Activated CD4-positive, alpha-beta T cell treated with anti-CD3 and anti-CD28 coated beads, Interleukin-2, amount 10 ng/mL, durations not matched to agents 7 days and 5 days (primary cell): ENCODE measurements at places on chromosomes 7 and 10.

- DNase-seq = no peak
These were observed 7.8 kb downstream of the DNAJC2 start for GRCh38 chr7:103336761-103337160.

- no peak for DNase-seq
These were observed 94.8 kb downstream of the CHN2 start for GRCh38 chr7:29289156-29290021.

GRCh38 chr7:148543-148931 is 43.8 kb upstream of the FAM20C start:
- no peak for DNase-seq

DNA sequence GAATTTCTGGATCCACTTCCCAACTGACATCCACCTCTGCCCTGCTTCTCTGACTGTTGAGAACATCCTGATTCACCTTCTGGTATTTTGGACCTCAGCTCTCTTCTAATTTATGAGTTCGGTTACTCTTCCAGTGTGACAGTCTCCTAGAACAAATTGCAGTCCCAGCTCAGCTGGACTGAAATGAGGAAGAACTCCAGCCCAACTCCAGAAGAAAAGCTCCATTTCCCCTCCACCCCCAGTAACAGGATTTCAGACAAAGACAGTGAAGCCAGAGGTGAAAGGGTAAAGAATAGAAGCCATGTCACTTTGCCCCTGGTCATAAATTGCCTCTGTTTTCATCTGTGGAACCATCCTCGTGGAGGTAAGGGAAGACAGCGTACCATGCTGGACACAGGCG is 26.2 kb upstream of the INHBA start:
- no peak for DNase-seq

GRCh38 chr10:36421992-36422391 is 703.4 kb upstream of the ANKRD30A start:
- no peak for DNase-seq

DNA sequence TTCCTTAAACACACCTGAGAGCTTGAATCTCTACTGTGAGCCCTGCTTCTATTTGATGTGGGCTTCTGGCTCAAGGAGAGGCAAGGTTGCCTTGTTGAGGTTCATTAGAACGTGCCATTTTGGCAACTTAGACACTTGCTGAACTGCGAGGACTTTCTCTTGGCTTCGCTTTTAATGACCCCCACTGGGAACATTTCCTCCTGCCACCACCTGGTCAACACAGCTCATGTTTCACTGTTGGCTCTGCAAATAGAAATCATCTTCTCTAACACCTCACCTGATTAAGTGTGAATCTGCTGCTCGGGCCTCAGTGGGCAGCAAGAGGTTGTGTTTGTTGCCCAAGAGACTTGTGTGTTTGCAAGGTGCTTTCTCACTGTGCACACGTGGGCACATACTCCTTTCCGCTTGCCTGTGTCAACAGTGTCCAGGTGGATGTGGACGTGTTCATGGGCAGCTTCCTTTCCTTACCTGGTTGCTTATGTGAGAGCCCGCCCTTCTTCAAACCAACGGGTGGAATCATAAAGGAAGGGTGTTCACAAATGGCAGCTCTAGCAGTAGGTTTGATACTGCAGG is 147.0 kb downstream of the NRP1 start:
- no peak for DNase-seq

DNA sequence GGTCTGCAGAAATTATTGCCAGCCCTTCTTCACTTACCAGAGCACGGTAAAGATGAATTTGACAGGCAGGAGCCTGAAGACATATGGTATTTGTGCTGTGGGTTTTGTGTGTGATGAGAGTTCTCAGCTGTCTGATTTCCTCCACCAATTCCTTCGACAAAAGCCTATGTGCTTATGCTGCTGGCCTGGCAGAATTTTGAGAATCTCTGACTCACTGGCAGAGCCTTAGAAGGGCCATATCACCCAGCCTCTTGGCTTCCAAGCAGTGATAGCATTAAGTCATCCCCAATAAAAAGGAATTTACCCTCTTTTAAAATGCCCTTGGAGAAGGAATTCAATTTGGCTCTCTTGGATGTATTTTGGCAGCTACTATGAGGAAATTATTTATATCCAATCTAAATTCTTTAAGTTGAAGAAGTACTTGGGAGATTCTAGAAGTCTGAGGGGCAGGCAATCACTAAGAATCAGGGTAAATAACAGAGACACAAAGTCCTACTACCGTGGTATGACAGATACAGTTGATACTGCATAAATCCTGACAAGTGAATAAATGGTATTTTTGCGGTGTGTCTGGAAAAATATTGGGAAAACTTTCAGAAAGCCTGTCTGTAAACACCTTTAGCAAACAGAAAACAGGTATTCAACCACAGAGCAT is 68.6 kb upstream of the EFCAB10 start:
- DNase-seq = no peak

GRCh38 chr7:50681432-50682045 is 101.2 kb downstream of the GRB10 start:
- no peak for DNase-seq
